ENCODE measurements at places on chromosomes 6 and 20.
A peak's percentile ranks its signal among the peaks of the same experiment; 100 is the strongest.

GRCh38 chr6:33661106-33661838, 40.1 kb downstream of the ITPR3 start:
- DNase-seq: no peak

DNA sequence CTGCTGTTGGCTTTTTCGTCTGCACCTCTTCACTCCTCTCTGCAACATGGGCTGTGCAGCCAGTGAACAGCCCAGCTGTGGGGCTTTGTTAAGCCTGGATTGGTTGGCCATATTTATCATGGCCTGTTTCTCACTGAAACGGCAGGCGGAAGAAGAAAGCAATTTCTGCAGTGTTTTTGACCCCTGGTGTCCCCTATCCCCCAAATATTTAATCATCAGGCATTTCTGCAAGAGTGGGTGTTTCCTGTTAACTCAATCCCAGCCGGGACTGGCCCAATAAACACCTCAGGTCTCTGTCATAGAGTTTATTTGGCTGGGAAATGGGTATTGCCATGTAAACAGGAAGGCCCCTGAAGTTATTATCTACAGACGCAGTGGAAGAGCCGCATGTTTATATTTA, 174.8 kb upstream of the SUPT3H start:
- no peak for DNase-seq

- peak; percentile 18 for DNase-seq
Measured at GRCh38 chr6:47047479-47048407, 5.6 kb upstream of the ADGRF1 start.

DNA sequence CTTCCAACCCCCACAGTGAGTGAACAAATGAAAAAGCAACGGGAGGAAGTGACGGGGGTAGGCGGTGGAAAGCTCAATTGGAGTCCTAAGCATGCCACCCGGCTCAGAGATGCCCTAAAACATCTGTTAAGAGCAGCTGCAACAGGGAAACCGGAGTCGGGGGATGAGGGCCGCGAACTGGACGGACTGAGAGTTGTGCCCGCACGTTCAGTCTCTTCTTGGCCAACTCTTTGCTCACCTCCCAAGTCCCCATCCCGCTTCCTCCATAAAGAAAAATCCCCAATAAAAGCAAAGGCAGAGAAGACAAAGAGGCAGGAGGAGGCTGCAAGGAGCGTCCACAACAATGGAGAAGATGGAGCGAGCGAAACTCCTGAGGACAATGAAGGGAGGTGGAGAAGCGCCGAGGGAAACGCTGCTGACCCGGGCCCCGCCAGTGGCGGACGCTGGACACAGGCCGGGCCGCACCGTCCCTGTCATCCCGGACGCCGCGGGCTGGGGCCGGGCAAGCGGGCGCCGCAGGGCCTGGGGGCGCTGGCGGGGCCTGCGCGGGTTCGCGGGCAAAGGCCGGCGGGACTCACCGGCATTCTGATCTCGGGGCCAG, 600 bp downstream of the SEC63 start:
- DNase-seq: peak; percentile 64

DNA sequence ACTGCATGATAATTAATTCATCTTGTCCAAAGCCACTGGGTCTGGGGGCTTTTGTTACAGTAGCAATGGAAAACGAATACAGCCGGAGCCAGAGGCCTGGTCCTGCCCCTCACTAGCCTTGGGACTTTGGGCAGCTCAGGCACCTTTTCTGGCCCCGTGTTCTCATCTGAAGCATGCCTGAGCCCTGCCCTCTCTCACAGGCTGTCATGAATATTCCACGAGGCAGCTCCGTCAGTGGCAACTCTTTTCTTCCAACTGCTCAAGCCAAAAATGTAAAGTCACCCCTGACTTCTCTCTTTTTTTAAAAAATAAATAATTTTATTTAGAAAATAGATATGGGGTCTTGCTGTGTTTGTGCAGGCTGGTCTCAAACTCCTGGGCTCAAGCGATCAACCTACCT, 5.3 kb downstream of the BNIP5 start:
- DNase-seq: no peak

GRCh38 chr6:37938909-37939308, 119.4 kb downstream of the ZFAND3 start:
- no peak for DNase-seq

DNA sequence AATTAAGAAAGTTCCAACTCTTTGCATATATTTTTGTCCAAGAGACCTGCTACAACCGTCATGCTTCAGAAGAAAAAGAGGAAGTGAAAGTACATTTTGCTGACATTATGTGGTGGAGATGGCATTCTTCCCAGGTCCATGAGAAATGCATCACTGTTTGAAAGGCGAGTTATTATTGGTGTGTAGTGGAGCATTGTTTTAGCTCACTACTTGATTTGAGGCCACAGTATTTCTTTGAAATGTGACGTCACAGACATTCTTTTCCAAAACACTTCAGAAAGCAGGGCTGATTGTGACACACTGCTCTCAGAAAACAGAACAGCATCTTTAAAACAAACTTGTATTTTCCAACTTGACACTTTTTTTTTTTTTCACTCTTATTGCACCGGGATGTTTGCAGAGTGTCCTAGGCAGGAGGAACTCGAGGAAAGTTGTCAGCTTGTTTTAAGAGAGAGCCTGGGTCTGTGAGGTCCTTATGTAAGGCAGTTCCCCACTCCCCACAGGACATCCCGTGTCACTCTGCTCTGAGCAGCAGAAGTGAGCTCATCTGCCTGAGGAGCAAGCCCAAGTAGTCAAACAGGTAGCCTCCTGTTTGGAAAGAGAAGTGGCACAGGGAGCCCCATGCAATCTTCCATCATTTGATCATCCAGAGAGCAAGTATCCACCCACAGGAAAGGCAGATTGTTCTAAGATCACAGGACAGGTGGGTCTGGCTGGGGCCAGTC, 1.1 kb downstream of the SPTLC3 start:
- DNase-seq: peak; percentile 8

GRCh38 chr6:120055071-120055470, 705.5 kb upstream of the MAN1A1 start:
- no peak for DNase-seq

DNA sequence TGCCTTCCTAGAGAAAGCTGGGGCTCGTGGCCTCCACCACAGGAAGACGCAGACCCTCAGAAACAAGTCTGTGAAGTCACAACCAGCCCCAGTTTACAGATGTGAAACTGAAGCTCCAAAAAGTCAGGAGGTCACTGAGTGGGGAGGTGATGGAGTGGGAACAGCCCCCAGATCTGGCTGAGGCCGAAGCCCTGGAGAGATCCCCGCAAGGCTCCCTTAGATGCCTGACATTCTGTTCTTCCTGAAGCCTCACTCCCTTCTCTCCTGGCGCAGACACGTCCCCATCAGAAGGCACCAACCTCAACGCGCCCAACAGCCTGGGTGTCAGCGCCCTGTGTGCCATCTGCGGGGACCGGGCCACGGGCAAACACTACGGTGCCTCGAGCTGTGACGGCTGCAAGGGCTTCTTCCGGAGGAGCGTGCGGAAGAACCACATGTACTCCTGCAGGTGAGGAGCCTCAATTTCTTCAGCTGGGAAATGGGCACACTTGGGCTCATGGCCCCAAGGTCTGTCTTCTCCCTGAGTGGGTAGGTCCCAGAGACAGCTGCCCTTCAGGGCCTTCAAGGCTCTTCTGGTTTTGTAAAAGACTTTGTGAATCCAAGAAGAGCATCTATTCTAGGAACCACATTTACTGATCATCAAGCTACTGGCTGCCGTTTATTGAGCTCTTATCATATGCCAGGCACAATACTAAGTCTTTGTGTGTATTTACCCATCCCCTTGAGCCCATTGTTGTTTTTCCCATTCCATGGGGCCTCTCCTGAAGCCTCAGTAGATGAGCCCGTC, 50.5 kb downstream of the HNF4A start:
- DNase-seq: no peak

GRCh38 chr6:17096096-17096495, 5.8 kb upstream of the STMND1 start:
- no peak for DNase-seq

DNA sequence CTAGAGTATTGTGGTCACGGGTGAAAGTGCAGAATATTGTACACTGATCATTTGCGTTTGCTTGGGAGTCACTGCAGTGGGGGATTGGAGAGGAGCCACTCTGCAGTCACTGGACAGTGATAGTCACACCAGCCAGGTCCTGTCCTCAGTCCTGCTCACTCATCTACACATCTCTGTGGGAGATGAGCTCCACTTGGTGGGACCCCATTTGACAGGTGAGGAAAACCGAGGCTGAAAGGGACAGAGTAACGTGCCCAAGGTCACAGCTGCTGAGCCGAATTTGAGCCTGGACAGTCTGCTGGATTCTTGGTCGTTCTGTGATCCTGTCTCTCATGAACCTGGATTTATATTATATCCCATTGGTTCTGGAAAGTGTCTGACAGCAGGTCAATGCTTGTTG, 17.7 kb upstream of the PHACTR3 start:
- DNase-seq: no peak

- DNase-seq: no peak
Measured at GRCh38 chr20:21719592-21720214, 14.2 kb downstream of the PAX1 start.

DNA sequence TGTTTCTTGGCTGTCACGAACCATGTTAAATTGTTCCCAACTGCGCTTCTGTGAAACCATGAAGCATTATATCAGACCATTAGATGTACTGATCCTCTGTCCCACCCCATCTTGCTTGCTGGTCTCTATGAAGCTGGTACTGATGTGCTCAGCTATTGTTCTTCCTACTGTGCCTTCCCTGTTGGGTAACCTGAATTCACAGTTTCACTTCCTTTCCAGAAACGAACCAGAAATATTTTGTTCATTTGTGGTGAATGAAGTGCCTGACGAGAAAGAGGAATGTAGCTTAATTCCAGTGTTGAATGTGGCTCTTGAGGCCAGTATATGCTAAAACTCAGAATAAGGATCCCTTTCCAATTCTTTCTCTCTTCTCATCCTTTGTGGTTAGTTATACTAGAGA, 58.1 kb upstream of the SNAP91 start:
- DNase-seq: no peak

DNA sequence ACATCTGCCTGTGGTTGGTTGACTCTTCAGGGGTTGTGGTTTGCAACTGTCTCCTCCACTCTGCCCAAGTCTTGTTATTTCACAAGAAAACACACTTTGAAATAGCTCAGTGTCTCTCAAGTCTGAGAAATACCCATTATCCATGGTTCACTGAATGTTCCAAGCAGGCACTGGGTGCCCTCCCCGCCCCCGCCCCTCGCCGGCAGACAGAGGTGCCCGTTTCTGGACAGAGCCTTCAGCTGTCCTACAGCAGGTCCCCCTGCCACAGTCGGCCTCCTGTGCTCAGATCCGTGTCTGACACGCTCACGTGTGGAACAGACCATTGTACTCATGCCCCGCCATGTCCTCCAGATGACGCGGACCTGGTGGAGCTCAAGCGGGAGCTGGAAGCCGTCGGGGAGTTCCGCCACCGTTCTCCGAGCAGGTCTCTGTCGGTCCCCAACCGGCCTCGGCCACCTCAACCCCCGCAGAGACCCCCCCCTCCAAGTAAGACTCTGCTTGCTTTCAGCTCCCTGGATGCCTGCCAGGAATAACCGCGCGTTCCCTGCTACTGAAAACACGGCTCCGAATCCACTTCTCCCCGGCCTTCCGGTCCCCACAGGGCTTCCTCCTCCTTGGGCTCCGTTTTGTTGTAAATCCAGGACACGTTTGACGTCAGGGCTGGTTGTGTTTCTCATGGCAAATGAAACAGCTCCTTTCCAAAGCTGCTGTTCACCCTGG, 81.4 kb downstream of the SERAC1 start:
- peak; percentile 35 for DNase-seq

GRCh38 chr20:51165131-51165530, 142.2 kb upstream of the KCNG1 start:
- DNase-seq: no peak

DNA sequence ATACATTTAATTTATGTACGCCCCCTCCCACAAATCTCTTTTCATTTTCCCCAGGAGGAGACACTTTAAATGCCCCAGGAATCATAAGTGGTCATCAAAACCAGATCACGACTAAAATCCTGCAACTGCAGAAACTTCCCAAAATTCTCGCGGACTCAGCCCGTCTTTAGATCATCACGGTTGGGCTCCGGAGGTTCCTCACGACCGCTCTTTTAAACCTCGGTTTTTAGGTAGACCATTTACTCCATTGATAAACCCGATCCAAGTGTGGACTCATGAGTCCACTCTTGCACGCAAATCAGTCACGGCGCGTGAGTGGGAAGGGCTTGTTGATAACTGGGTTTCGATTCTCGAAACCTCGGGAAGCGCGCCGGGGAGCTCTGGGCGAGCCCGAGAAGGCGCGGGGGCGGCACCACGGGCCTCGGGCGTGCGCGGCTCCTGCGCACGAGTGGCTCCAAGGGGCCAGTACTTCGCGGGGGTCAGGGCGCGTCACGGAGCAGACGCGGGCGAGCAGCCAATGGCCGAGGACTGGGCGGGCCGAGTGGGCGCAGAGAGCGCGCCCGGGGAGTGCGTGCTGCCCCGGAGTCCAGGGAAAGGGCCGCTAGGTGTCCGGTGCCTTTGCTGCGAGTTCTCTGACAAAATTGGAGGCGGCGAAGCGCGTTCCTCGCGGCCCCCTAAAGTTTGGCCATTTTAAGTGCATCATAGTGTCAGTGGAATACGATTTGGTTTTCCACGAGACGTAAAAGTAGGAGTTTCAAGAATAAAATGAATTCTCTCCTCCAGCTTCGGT, 635 bp upstream of the TENT5A start:
- peak; percentile 86 for DNase-seq

GRCh38 chr6:107871976-107872375, 47.9 kb upstream of the SCML4 start:
- no peak for DNase-seq

DNA sequence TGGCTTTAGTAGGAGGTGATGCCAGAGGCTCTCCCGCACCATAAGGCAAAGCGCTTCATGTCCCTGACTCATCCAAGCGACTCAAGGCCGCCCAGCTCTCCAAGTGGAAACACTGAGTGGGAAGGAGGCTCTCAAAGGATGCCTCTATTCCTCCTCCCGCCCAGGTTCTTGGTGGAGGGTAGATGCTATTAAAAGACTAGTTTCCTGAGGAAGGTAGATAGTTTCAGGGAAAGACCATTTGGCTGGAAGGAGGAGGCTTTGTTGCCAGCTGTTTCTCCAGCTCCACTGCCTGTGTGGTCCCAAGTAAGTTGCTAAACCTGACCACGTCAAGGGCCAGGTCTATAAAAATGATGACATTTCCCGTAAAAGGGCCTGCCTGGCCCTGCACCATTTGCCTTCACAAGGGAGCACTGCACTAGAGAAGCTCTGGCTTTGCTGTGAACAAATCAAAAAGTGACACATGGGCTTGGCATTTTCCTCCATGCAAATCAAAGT, 48.2 kb downstream of the GMDS start:
- no peak for DNase-seq

GRCh38 chr20:31675828-31676608, 38.3 kb downstream of the COX4I2 start:
- peak; percentile 75 for DNase-seq

Data from CD4-positive, alpha-beta T cell treated with Interleukin-1 beta for 1 hour (primary cell).